ENCODE measurements at places on chromosomes 1 and 21.

- no peak for DNase-seq
Observed at GRCh38 chr1:96979304-96980268, 258.0 kb downstream of the PTBP2 start.

GRCh38 chr1:179077396-179077795 is 4.5 kb upstream of the TOR3A start:
- DNase-seq: no peak

DNA sequence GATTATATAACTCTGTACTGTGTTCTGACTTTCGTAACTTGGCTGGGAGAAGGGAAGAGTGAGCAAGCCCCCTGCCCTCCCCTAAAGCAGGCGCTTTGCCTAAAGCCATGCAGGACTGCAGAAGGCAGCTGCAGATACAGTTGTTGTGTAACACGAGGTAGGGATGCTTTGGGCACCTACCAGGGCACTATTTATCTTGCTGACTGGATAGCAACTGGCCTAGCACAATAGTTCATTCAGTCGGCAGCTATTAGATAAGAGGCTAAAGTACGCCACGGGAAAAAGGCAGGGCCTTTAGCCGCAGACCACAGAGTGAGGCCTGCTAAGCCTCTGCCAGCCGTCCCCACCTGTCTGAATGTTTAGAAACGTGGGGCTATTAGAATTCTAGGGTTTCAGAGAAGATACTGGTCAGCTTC is 80.9 kb downstream of the TTC3 start:
- no peak for DNase-seq

GRCh38 chr21:30206551-30207251 is 9.2 kb downstream of the CLDN8 start:
- DNase-seq: no peak

DNA sequence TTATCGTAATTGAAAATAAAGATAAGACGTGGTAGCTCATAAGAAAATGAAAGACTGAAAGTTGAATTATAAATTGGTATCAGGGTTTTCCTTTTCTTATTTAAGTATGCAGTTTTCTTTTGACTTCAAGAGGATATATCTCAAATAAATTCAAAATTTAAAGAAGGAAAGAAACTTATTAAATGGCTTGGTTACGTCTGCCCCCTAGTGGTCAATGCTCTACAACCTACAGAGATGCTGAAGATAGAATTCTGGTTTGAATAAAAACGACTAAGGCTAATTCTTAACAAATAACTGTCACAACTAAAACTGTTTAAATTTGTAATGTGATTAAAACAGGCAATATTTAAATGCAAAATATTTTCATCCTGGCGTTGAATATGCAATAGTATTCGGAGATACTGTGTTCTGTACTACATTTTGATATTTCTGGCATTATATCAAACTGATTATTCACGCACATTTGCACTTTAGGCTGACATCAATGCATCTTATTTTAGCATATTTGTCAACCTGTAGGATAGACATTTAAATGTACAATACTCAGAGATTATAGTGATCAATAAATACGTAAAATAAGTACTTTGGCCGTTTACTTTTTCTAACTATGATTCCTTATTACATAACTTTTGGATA is 26.8 kb downstream of the IFI44 start:
- peak; percentile 30 for DNase-seq
